Ureter (tissue), 1 donor: ENCODE measurements at places on chromosomes 11 and 22.

DNA sequence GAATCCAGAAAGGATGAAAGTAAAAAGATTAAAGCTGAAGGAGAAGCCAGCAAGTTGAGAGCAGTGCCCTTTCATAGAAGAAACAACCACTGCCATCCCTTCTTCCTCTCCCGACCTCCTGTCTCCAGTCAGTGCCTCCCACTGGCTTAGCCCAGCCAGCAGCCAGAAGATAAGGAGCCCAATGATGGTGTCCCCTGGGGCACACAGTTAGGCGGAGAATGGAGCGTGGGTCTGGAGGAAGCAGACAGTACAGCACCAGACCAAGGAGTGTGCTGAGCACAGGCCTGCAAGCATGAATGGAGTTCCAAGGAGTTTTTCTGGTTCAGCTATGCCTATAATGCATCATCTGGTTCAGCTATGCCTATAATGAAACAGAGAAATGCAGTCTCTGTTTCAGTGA, 54.3 kb upstream of the TNRC6B start:
- no peak for DNase-seq

DNA sequence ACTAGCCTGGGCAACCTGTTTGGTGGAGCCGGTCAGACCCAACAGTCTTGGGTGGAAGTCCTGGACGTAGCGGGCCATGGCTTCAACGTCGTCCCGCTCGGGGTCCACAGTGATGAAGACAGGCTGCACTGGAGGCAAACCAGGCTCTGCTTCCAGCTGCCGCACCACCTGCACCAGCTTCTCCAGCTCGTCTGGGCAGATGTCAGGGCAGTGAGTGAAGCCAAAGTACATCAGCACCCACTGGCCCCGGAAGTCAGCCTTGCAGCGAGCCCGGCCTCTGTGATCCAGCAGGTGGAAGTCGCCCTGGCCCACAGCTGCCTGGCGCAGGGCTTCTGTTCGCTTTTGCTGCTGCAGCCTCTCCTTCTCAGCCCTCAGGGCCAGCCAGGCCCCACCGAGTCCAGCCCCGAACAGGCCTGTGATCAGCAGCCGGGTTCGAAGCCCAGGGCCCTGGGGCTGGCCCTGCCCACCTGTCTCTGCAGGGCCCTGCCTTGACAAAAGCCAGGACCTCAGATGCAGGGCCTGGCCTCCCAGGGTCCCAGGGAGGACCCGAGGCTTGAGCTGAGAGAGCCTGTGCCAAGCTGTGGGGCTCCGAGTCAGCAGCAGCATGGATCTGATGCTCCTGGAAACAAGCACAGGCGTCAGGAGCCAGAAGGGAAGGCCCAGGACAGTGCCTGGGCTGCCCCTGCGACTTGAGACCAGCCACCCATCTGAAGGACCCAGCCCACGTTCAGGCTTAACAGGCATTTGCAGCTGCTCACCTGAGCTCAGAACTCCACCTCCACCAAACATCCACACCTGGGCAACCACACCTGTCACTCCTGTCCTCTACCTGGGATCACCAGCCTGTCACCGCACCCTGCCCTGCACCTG, 1.4 kb downstream of the SCO2 start:
- DNase-seq = peak; percentile 54

GRCh38 chr11:10287766-10288715, 6.0 kb downstream of the SBF2 start:
- DNase-seq = no peak

DNA sequence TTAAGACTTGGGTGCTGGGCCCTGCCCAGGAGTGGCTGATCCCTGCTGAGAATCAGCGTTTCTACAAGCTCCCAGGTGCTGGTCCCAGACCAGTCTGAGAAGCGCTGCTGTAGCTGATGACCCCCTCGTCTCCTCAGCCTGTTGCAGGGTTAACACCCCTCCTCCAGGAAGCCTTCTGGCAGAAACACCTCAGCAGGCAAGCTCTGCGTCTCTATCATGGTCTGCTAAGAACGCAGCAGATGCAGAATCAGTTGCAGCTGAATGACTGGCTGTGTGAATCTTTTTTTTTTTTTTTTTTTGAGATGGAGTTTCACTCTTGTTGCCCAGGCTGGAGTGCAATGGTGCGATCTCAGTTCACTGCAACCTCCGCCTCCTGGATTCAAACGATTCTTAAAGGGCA, 132.5 kb downstream of the CACNA1I start:
- DNase-seq = no peak

DNA sequence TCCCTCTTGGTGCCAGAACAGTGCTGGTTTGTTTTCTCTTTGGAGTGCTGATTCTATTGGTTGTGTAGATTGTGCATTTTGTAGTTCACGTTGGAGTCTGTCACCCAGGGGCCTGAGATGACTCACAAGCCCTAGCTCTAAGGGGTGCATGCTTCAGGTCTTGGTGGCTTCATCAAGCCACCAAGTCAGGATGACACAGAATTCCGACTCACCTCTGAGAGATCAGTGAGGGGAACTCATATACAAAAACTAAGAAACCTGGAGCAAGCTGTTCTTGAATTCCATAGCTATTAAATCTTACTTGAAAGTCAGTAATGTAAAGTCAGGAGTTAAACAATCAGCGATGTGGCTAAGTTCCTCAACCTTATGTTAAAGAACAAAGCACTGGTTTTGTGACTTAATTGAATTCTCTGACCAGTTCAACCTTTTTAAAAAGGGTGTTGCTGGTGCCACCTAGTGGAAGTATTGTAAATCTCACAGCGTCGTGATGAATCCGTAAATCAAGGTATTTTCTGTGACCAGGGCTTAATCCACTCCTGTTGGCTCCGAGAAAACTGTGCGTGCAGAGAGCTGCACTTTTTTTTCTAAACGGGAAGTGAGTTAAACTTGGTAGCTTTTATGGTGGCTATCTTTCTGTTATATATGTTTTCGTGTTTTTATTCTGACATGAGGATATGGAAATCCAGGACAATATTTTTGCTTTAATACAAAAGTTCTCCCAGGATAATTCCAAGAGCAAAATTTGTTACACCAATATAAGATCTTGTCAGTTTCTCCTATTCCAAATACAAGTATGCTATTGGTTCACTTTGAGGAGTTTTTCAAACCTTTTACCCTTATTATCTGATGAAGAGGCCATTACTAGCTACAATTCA, 14.6 kb downstream of the MMP13 start:
- peak; percentile 53 for DNase-seq

- DNase-seq = no peak
Observed at GRCh38 chr11:3840004-3840869, 522 bp downstream of the RHOG start.

DNA sequence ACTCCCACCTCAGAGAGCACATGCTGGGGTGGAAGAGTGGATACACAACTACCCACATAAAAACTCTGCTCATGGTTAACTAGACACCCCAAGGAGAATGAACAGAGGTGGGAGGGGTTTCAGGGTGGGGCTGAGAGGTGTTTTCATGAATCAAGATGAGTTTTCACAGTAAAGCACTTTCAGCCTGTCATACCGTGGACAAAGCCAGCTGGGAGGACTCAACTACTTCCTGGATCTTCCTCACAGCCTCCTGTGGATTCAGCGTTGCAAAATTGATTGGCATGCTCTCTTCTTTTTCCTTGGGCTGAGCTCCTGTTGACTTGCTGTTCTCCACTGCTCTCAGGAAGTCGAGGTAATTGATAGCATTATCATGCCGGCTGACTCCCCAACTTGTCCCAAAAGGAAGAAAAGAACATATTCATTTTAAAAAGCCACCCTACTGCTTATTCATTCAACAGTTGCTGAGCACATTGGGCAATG, 168.5 kb downstream of the MPPED1 start:
- DNase-seq = no peak

DNA sequence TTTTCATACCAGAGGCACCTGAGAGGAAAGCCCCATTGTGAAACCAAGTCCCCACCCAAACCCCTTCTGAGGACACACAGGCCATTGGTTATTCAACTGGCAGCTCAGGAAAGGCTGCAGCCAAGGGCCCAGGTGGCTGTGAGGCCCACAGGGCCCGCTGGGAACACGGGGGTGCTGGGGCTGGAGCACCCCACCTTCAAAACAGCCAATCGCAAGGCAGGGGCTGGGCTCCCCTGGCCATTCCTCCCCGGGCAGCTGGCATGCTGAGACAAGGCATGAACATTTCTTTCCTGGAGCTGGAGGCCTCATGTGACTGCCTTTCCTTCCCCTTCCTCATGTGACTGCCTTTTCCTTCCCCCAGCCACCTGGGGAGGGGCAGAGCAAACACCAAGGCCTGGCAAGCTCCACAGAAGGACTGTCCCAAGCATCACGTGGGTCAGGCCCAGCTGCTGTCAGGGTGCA, 76.9 kb downstream of the PIWIL3 start:
- DNase-seq = peak; percentile 82

- DNase-seq = no peak
Observed at GRCh38 chr11:115555336-115556090, 51.3 kb upstream of the CADM1 start.

DNA sequence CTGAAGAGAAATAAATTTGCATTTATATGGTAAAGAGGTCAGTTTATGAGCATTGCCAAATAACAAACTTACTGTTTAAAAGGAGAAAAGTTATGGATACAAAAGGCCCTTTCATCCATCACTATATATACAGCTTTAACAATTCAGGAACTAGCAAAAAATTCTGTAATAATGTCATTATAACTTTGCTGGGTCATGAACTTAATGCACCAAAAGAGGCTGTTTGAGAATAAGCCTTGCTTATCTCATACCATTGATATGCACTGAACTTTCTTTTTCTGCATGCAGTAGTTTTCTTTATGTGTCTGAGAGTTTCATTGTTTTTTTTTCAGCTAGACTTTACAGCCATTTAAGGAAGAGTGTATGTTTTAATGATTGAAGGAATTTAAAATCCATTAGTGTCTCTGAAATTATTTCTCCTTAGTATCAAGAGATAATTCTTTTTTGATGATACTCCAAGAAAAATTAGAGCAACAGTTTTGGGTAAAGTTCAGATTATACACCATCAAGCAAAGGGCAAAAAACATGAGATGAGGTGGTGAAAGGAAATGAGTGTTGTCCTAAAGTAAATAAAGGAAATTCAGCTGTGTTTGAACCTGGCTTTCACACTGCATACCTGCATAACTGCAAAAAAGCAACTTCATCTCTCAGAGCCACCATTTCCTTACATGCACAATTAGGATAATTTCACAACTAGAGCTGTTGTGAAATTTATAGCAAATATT, 188.2 kb upstream of the ANO3 start:
- DNase-seq = no peak

DNA sequence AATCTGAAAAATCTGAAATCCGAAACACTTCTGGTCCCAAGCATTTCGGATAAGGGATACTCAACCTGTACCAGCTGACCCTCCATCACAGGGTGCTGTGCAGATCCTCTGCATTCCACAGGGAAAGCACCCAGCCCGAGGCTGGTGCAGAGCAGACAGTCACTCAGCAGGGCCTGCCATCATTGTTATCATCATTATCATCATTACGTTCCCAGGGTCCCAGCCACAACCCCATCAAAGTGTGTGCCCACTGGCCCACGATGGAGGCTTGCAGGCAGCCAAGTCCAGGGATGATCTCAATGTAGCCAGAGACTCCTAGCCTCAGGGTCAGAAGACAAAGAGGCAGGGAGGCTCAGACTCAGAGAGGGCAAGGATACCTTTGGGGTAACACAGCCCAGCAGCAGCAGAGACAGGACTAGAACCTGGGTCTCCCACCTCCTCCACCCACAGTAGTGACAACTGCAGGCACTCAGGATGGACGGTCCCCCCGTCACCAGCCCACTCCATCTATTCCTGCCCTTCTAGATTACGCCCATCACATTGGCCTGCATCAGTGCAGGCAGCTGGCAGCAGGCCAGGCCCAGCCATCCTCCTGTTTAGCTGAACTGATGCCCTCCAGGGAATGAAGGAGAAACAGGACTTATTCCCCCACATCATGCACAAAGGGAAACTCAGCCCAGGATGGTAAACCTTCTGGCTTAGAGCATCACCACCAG, 10.3 kb downstream of the GAL3ST1 start:
- DNase-seq = no peak

DNA sequence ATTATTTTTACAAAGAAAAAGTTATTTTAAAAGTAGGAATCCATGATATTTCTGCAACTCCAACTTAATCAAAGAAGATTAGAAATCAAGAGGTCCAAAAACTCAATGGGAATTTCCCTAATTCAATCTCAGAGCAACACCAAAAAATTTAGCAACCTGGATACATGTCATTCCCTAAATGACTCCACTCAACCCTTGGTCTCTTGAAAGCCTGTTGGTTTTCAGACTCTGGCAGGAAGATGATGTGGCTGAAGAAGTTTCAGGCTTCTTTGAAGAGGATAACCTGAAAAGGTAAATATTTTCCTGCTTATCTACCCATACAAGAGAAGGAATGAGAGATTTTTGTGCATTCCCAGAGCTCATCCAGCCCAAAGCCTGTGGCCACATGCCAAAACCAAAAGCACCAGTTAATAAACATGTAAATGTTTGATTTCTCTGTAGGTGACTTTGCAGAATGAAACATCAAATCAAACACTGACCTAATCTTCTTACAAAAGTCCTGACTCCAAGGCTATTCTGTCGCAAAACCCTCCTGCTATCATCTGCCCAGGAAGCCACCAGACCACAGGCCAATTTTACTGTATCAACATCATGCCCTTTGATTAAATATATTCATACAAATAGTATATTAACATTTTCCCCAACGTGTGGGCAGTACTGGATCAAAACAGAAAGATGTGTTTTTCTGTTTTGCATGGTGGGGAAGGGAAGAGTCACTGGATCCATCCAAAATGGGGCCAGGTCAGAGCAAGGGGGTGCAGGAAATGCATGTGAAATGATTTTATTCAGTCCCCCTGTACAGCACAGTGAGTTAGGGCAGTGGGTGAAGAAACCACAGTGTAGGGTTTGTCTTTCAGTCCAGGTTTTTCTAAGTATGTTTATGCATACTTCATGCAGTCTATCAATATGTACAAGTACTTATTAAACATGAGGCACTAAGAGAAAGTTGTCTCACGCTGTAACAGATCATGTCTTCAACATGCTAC, 38.8 kb downstream of the SMCO4 start:
- no peak for DNase-seq

GRCh38 chr11:12871241-12871640, 137.9 kb upstream of the RASSF10 start:
- no peak for DNase-seq

DNA sequence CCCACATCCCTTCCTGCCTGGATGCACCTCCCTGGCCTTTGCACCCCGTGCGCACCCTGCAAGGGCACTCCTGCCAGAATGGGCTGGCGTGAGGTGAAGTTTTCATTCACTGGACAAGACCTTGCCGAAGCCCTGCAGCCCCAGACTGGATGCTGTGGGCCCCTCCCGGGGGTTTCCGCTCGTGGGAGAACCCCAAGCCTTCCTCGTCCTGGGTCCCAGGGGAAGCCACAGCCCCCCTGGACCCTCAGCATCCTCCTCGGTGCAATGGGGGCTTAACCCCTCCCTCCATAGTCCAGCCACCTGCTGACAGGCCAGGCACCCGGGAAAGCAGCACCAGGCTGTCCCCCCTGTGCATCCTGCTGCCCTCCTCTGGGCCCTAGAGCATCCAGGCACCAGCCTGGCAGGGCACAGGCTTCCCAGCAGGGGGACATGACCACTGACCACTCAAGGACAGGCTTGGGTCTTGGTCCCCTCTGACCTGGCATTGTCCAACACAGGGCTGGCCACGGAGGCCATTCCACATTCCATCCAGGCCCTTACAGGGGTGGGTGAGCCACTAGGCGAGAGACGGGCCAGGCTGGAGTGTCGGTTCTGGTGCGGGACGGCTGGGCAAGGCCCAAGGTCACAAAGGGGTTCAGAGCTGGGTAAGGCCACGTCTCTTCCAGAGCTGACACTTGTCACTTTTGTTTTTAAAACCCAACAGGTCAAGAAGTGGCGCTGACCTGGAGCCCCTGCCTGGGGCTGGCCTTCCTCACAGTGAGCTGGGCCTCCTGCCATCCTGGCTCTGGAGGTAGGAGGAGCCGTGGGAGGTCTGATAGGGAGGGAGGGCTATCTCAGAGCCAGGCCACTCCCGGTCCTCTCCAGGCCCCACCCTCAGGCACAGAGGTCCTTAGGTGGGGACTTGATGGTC, 41.5 kb upstream of the PPARA start:
- no peak for DNase-seq

GRCh38 chr22:21448627-21449416, 18.4 kb upstream of the TMEM191C start:
- peak; percentile 37 for DNase-seq
